ENCODE measurements at places on chromosomes 16 and 17. TPM values are rescaled to one million over a fixed set of nuclear protein-coding genes. Genes with fewer than 3 reads are reported as not detected.

The FBXO39 gene
- 0.13 TPM for total RNA-seq

The NPIPB2 gene
- 1.6 TPM for total RNA-seq

The DYNLL2 gene
- total RNA-seq: 81.5 TPM

The HEATR9 gene
- total RNA-seq: not detected

The NTN3 gene
- total RNA-seq: 0.19 TPM

Data from Right ventricle myocardium superior (tissue), 1 donor.